ENCODE measurements at places on chromosomes 13 and 19. TPM values are rescaled to one million over a fixed set of nuclear protein-coding genes. Genes with fewer than 3 reads are reported as not detected.
A peak's percentile ranks its signal among the peaks of the same experiment; 100 is the strongest.

Gene SIGLEC12
- total RNA-seq, result 0.33 TPM

Gene ZSCAN4
- total RNA-seq, result not detected

Gene CILP2
- 0.33 TPM for total RNA-seq

Gene CLDND2
- total RNA-seq, result not detected

Gene KIR2DL1
- 0.18 TPM for total RNA-seq

Gene GPR12
- not detected for total RNA-seq

Gene SUCLA2
- 22.3 TPM for total RNA-seq

Gene BEST2
- not detected for total RNA-seq

Gene MEDAG
- total RNA-seq, result 0.24 TPM

DNA sequence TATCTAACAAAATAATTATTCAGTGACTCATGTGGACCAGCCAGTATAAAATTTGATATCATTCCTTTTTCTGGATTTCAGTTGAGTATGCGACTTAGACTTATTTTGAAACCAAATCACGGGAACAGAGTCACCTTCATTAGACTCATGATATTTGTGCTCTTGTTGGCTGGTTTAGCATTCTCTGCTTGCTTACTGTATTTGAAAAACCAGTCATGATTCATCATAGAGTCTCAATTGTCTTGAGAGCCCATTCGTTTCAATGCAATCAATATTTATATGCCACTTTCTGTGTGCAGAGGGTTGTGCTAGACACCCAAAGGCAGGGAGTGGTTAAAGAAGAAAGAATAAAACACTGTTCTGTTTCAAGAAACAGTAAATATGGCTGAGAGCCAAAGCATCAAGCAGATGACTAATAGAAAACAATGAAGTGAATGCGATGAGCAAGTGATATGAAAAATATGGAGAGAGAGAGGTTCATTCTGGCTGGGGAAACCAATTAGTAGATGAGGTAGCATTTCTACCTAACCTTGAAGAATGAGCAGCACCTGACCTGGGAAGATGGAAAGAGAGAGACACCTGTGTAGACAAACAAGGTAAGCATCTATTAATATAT, 99.6 kb upstream of the MBNL2 start:
- no peaks in the 10 kb centered on the region for H3K36me3 ChIP-seq
- H3K27ac ChIP-seq, result no peak overlapping the region
- no peak overlapping the region for H3K4me3 ChIP-seq

DNA sequence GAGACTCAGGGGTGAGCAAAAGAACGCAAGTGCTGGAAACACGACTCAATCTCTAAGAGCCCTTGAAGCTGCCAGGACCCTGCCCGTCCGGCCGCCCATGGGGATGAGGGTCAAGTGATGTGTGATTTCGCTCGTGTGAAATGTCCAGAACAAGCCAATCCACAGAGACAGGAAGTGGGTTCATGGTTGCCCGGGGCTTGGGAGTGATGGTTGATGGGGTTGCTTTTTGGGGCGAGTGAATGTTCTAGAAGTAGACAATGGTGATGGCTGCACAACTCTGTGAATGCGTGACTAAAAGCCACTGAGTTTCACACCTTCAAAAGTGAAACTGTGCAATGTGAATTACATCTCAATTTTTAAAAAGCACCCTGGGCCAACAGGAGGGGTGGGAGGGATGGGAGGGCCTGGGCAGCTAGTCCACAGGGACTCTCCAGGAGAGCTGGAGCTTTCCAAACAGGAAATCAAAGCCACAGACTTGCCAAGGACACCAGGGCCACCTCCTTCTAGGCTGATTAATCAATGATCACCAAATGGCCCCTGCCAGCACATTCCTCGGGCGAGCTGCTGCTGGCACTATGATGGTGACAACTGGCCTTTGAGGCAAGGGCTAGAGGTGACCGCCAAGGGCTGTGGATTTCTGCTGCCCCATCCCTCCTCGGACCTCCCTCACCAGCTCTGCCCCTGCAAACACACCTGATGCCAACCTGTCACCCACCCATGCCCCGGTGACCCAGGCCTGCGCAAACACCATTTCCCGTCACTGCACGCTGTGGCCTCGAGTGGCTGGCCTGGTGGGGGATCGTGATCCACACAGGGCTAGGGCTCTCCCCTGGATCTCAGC, 14.0 kb downstream of the DPP9 start:
- peaks cover 94% of the 10 kb centered on the region for H3K4me1 ChIP-seq
- no peak overlapping the region for H3K4me3 ChIP-seq
- DNase-seq, result peak; percentile 92
- no peaks in the 10 kb centered on the region for H3K27me3 ChIP-seq
- peak overlapping the region; percentile 92 for H3K27ac ChIP-seq

- no peak within 1 kb of the TSS for H3K27ac ChIP-seq
- no peaks in the 10 kb centered on the region for H3K36me3 ChIP-seq
- H3K27me3 ChIP-seq, result no peaks in the 10 kb centered on the region
- H3K4me1 ChIP-seq, result no peaks in the 10 kb centered on the region
- peak within 1 kb of the TSS; percentile 97 for H3K4me3 ChIP-seq
- DNase-seq, result peak; percentile 47
These were observed at the start of gene WDR87 for GRCh38 chr19:37905946-37906868. Gene WDR87, minus strand, starts transcription at chr19:37906594. Its CDS starts 8,355 bp downstream, at chr19:37898239.

DNA sequence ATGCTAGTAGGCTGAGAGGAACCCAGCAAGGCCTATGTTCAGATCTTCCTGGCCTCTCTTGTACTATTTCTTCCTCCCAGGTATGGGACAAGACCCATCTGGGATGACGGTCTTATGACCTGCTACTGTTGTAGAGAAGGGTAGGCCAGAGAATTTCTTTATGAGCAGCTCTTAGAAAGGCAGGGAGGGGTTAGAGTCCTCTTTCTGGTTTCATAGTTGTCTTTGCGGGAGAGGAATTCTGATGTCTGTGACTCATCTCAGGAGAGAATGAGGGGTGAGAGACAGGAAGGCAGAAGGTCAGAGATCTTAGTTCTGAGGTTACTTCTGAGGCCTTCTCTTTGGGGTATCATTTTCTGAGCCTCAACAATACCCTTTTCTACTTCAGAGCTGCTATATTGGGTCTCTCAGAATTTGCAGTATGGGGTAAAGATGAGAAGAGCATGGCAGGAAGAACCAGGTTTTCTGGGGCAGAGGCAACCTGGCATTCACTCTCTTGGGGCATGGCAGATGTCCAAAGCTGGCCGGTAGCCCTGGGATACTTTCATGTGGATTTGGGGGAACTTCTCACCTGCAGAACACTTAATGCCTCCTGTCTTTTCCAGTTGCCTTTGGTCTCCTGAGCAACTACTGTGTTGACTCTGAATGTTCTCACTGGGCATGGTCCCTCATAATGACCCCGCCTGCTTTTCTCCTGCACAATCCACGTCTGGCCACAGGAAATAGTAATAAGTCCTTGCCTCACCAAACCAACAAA, 154.4 kb downstream of the GGACT start:
- no peaks in the 10 kb centered on the region for H3K36me3 ChIP-seq
- H3K4me3 ChIP-seq, result no peak overlapping the region
- no peak overlapping the region for H3K27ac ChIP-seq
- no peaks in the 10 kb centered on the region for H3K4me1 ChIP-seq
- DNase-seq, result no peak

DNA sequence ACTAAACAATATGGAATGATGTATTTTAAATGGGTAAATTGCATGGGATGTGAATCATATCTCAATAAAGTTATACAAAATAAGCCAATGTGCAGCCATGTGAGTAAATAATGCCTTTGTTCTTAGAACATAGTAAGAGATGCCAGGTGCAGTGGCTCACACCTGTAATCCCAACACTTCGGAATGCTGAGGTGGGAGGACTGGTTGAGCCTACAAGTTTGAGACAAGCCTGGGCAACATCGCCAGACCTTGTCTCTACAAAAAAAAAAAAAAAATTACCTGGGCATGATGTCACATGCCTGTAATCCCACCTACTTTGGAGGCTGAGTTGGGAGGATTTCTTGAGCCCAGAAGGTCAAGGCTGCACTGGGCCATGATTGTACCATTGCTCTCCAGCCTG, 230.7 kb downstream of the RFC3 start:
- no peak for DNase-seq
- no peaks in the 10 kb centered on the region for H3K36me3 ChIP-seq
- no peak overlapping the region for H3K4me3 ChIP-seq

- H3K27me3 ChIP-seq, result no peaks in the 10 kb centered on the region
- peak overlapping the region; percentile 29 for H3K4me3 ChIP-seq
- DNase-seq, result no peak
- H3K27ac ChIP-seq, result no peak overlapping the region
- H3K36me3 ChIP-seq, result no peaks in the 10 kb centered on the region
These were observed 6.2 kb downstream of the TLE6 start for GRCh38 chr19:2983351-2984214.

GRCh38 chr13:44024167-44024845, 144.6 kb downstream of the LACC1 start:
- no peaks in the 10 kb centered on the region for H3K4me1 ChIP-seq
- no peak overlapping the region for H3K27ac ChIP-seq
- no peak overlapping the region for H3K4me3 ChIP-seq
- H3K27me3 ChIP-seq, result no peaks in the 10 kb centered on the region
- no peaks in the 10 kb centered on the region for H3K36me3 ChIP-seq

DNA sequence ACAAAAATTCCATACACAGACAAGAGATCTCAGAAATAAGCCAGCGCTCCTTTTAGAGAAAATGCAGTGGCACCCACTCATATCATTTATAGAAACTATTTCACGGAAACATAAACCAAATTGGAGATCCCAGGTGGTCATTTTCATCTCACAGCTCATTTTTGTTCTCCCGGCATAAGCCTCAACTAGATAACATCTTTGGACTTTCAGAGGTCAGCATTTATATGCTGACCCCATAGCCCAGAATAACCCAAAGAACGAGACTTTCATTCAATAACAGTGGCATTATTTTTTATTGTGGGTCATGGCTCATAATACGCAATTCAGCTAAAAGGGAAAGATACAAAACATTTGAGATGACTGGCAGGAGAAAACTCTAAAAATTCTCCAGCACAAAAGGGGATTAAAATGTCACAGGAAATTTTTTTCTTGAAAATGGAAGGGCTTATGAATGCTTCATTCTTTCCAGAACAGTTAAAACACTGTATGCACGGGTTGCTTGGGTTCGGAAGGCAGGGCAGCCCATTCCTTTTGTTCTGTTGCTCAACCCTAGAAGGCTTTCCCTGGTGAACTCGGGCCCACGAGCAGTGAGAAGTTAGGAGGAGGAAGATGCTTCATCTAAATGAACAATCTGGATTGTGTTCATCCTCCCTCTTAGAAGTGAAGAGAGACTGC, 24.0 kb downstream of the STARD13 start:
- no peaks in the 10 kb centered on the region for H3K36me3 ChIP-seq
- H3K4me1 ChIP-seq, result peaks cover 72% of the 10 kb centered on the region
- no peak overlapping the region for H3K4me3 ChIP-seq
- no peak for DNase-seq
- no peaks in the 10 kb centered on the region for H3K27me3 ChIP-seq

- H3K27me3 ChIP-seq, result no peaks in the 10 kb centered on the region
- H3K4me3 ChIP-seq, result peak overlapping the region; percentile 70
- H3K36me3 ChIP-seq, result no peaks in the 10 kb centered on the region
- no peak for DNase-seq
These were observed 637 bp upstream of the PDS5B start for GRCh38 chr13:32585550-32586079.

DNA sequence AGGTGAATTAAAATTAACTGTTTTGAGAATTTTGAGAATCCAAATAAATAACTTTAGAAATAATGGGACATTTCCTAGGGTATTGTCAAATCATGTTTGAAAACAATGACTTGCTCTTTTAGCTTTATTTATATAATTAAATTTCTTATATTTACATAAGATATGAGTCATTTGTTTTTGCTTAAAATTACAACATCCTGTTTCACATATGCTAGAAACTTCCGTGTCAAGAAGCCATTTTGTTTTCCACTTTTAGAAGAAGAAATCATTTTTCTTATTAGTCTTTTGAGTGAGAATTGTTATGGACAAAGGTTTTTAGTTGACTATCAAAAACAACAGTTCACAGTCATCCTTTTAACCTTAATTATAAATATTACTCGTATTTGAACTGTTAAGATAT, 48.2 kb downstream of the DPY19L3 start:
- DNase-seq, result no peak
- no peaks in the 10 kb centered on the region for H3K4me1 ChIP-seq
- H3K27me3 ChIP-seq, result no peaks in the 10 kb centered on the region
- no peak overlapping the region for H3K27ac ChIP-seq

GRCh38 chr13:50544211-50544610, 299.3 kb downstream of the DLEU7 start:
- H3K27ac ChIP-seq, result no peak overlapping the region
- no peaks in the 10 kb centered on the region for H3K27me3 ChIP-seq

- no peaks in the 10 kb centered on the region for H3K27me3 ChIP-seq
- no peak for DNase-seq
- no peaks in the 10 kb centered on the region for H3K4me1 ChIP-seq
- no peaks in the 10 kb centered on the region for H3K36me3 ChIP-seq
- H3K27ac ChIP-seq, result no peak overlapping the region
These were observed 60.3 kb downstream of the MIPEP start for GRCh38 chr13:23828866-23829265.

GRCh38 chr19:42198676-42199439, 18.6 kb downstream of the DEDD2 start:
- no peaks in the 10 kb centered on the region for H3K27me3 ChIP-seq
- H3K36me3 ChIP-seq, result no peaks in the 10 kb centered on the region
- H3K27ac ChIP-seq, result peak overlapping the region; percentile 54
